ENCODE measurements at places on chromosomes 2 and 18.

GRCh38 chr2:130339885-130340745 is 2.6 kb upstream of the IMP4 start:
- DNase-seq = no peak

DNA sequence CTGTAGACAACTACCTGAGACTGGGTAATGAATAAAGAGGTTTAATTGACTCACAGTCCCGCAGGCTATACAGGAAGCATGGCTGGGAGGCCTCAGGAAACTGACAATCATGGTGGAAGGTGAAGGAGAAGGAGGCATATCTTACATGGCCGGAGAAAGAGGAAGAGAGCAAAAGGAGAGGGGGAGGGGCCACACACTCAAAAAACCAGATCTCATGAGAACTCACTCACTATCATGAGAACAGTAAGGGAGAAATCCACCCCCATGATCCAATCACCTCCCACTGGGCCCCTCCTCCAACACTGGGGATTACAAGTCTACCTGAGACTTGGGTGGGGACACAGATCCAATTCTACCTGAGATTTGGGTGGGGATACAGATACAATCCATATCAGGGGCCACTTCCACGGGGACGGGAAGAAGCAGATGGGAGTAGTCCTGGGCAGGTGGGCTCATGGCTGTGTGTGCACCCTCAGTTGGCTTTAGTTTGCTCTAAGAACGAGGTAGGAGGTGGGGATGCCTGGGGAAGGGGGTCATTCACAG is 9.9 kb downstream of the MAB21L4 start:
- no peak for DNase-seq

DNA sequence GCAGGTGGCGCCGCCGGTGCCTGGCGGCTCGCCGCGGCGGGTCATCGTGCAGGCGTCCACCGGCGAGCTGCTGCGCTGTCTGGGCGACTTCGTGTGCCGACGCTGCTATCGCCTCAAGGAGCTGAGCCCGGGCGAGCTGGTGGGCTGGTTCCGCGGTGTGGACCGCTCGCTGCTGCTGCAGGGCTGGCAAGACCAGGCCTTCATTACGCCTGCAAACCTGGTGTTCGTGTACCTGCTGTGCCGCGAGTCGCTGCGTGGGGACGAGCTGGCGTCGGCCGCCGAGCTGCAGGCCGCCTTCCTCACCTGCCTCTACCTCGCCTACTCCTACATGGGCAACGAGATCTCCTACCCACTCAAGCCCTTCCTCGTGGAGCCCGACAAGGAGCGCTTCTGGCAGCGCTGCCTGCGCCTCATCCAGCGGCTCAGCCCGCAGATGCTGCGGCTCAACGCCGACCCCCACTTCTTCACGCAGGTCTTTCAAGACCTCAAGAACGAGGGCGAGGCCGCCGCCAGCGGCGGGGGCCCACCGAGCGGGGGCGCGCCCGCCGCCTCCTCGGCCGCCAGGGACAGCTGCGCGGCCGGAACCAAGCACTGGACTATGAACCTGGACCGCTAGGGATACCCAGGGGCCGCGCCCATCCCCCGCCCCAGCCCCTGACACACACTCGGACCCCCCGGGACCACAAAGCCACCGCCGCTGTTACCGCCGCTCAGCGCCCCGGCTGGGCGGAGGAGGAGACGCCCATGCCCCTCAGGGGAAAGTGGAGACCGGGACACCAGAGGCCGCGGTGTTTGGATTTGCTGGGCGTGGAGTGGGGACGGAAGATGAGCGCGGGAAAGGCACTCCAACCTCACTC is 1.1 kb downstream of the CDK5R2 start:
- DNase-seq = no peak

- no peak for DNase-seq
Measured at GRCh38 chr2:72813841-72814240, 12.0 kb downstream of the EXOC6B start.

GRCh38 chr2:205767617-205768016 is 85.3 kb downstream of the NRP2 start:
- DNase-seq = no peak

- DNase-seq = no peak
Measured at GRCh38 chr2:197307236-197307932, 3.2 kb downstream of the ANKRD44 start.

DNA sequence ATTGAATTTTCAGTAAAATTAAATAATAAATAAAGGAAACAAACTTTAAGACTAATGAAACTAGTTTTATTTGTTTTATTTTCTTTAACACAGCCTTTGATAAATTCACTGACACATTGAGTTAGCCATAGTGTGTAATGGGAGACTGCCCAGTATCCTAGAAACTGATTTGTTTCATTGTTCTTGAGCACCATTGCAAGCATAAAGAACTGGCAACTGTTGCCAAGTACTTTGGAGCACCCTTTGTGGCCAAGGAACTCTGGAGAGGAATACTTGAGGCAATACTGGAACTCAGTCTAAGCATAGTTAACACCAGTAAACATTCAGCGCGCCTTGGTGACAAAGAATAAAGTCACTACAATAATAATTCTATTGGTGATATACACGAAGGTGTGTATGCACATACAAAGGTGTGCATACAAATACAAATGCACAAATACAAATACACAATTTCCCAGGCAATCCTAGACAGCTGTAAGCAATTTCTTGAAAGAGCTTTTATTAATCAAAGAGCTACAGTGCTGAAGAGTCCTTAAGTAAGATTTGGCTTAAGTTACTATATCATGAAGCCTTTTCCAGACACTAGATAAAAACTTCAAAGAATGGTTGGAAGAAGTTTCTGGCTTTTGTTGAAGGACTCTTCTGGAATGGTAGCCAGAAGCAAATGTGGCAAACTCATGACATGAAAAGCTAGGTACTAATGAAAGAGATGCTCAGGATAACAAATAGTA is 1371.2 kb downstream of the LRP1B start:
- DNase-seq = peak; percentile 22

DNA sequence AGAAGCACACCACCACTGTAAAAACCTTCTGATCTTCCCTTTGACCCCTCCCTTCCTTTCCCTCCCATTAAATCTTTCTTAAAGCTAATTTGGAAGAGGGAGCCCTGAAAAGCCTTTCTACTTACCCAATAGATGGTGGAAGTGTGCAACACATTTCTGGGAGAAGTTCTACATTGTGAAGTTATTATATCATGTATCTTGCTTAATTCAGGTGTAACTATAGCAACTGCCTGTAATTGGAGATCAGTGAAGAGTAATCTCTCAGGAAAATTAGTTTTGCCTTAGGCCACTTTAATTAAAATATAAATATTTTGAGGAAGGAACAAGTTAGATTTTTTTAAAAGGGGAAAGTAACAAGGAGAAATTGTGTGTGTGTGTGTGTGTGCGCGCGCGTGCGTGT is 266.0 kb downstream of the SH3BP4 start:
- DNase-seq = no peak

DNA sequence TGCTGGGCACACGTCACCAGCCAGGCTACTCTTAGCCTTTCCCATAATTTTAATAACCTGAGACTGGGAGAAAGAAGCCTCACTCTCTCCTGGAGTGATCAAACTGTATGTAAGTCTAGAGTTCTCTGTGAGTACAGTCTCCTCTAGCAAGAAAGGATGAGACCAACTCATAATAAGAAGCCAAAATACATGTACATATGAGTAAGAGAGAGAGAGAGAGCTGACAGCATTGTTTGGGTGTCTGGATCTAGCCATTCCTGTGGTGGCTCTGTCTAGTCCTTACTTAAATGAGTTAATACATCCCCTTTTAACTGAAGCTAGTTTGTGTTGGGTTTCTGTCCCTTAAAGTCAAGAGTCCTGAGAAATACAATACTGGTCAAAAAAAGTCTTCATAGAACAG is 26.0 kb upstream of the ANXA4 start:
- no peak for DNase-seq

DNA sequence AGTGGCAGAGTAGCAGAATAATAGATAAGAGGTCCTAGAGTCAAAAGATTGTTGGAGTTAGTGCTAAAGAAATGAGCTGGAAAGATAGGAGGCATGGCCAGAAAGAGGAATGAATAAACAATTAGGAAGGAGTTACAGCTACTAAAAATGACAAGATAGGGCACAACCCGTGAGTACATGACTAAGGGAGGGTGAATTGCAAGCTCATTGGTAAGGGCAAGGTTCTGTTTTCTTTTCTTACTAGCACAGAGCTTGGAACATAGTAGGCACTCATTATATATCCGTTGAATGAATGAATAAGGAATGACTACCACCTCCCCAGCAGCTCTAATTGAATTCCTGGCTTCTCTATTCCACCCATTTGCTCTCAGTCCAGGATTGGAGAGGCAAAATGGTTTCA is 5.7 kb upstream of the MARCO start:
- DNase-seq = no peak

- DNase-seq = no peak
Measured at GRCh38 chr2:1141079-1141478, 190.4 kb downstream of the SNTG2 start.

- no peak for DNase-seq
Measured at GRCh38 chr2:60544062-60544461, 9.4 kb downstream of the BCL11A start.

Data from NCI-H2107 (cell line).